ENCODE measurements at places on chromosomes 16 and 17. TPM values are rescaled to one million over a fixed set of nuclear protein-coding genes. Genes with fewer than 3 reads are reported as not detected.
A peak's percentile ranks its signal among the peaks of the same experiment; 100 is the strongest.

DNA sequence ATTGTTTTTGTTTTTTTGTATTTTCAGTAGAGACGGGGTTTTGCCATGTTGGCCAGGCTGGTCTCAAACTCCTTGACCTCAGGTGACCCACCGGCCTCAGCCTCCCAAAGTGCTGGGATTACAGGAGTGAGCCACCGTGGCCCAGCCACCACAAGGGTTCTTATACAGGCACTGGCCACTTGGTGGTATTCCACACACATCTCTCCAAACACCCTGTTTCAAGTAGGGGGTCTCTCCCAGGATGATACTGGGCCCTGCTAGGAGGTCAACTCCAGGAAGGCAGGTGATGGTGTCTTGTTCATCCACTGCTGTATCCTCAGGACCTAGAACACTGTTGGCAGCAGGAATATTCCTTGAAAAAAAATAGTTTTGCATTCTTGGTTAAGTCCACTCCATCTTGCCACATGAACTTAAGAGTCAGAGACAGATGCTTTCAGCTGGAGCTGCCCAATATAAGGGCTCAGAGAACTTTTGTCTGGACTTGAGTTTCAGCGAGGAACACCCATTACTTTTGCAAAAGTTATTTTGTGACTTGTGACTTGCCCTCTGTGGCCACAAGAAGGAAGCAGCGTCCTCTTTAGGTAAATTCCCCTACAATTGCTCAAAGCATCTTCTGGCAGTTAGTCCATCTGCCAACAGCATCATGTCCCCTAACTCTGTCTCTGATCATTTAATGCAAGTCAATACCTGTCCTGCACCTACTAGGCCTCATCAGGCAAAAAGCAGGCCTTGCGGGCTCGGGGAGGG, 7.4 kb upstream of the EEF2K start:
- DNase-seq: no peak

GRCh38 chr16:4184038-4184702, 57.7 kb downstream of the SRL start:
- DNase-seq: no peak

- DNase-seq: peak; percentile 19
Measured at GRCh38 chr17:8164815-8165131, 2.0 kb upstream of the VAMP2 start.

HS3ST3A1 gene
- total RNA-seq: 4.2 TPM

DNA sequence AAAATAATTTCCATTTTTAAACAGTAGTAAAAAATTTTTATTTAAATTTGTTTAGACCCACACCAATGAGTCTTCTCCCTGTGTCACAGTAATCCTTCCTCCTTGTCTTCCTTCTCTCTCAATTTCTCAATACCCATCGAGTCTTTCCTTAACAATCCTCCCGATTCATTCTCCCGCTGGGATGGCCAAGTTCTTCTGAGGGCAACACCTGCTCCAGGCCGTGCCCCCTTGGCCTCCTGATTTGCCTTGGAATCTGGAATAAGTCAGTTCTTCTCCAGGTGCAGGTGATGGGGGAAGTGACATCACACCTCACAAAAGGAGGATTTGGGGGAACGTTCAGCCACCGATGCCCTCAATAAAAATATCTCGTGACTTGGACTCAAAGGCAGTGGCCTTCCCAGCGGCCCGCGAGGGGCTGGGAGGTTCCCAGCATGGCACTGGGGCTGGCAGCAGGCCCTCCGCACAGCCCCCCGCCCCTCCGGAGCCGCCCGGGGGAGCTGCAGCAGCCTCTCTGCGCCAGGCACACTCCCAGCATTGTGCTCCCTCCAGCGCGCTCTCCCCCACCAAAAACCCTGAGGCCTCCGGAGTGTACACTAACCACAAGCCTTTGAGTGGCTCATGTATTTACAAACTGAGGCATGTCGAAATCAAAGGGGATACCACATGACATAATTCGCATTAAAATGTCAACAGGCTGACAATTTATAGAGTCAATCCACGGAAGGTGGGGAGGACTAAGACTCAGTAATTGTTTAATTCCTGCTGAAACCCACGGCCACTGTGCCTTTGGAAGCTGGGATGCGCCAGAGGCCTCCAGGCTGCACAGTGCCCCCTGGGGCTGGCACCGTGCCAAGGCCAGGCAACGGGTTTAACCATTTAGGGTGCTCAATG, 120.5 kb downstream of the ZFHX3 start:
- DNase-seq: no peak

DNA sequence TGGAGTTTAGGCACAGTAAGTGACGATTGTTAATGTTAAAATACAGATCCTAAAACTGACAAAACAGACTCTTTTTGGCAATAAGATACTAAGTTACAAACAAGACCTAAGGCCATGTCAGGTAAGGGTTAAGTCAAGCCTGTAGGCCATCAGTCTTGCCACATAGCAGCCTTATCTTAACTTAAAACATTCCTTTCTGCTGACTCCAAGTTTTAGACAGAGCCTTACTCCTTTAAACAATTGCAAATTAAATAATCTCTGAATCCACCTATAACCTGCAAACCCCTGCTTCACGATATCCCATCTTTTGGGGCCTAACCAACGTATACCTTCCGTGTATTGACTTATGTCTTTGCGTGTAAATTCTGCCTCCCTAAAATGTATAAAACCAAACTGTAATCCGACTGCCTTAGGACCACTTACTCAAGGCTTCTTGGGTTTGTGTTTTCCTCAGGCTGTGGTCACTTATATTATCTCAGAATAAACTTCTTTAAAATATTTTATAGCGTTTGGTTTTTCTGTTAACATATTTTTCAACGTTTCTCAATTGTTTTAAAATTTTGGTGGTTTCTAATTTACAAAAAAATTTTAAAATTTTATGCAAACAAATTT, 64.4 kb downstream of the EFCAB5 start:
- no peak for DNase-seq

Data from CD4-positive, alpha-beta memory T cell (primary cell).